ENCODE measurements at places on chromosomes 3 and 15. TPM values are rescaled to one million over a fixed set of nuclear protein-coding genes. Genes with fewer than 3 reads are reported as not detected.

Gene FNDC3B
- total RNA-seq: 11.5 TPM

Gene TIPIN
- total RNA-seq: 36.4 TPM

Gene PLCH1
- total RNA-seq: 2.0 TPM

Gene TMC3
- not detected for total RNA-seq

Gene HES1
- total RNA-seq: not detected

Gene STAC
- total RNA-seq: not detected

Gene TAMM41
- total RNA-seq: 21.2 TPM

- no peak overlapping the region for H3K27ac ChIP-seq
- DNase-seq: no peak
- no peaks in the 10 kb centered on the region for H3K27me3 ChIP-seq
- peaks cover under 1% of the 10 kb centered on the region for H3K36me3 ChIP-seq
- no peak overlapping the region for H3K4me3 ChIP-seq
Measured at GRCh38 chr15:63972801-63973200, 73.5 kb downstream of the DAPK2 start.

DNA sequence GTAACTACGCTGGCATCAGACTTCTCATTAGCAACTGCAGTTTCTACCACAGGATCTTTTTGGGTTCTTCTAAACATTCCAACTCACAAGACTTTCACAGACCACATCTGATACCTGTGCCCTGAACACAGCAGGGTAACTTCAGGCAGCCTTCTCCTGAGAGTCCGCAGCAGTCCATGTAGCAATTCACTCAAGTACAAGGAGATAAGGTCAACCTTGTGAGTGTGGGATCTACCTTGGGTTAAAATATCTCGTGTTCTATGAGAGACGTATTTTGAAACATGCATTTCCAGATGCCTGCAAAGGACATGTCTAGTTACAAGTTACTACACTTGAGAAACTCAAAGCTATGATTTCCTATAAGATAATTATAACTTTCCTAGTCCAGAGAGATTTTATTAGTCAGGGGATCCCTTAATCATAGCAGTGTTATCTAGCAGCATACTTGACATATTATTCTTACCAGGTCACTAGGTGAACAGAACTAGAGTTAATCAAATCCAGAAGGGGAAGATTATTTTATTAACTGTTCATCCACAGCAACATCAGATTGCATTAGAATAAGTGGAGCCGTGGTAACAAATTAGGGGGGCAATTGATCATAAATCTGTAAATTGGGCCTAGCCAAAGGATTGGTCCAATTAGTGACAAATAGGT lies 66.4 kb downstream of the ASTE1 start:
- no peaks in the 10 kb centered on the region for H3K27me3 ChIP-seq
- no peak for DNase-seq
- H3K4me1 ChIP-seq: no peaks in the 10 kb centered on the region
- no peak overlapping the region for H3K4me3 ChIP-seq

GRCh38 chr15:48654801-48655200 lies 9.3 kb upstream of the FBN1 start:
- H3K27me3 ChIP-seq: peaks cover 19% of the 10 kb centered on the region
- H3K4me1 ChIP-seq: no peaks in the 10 kb centered on the region
- DNase-seq: no peak
- no peak overlapping the region for H3K27ac ChIP-seq
- H3K36me3 ChIP-seq: no peaks in the 10 kb centered on the region
- no peak overlapping the region for H3K4me3 ChIP-seq

- H3K36me3 ChIP-seq: no peaks in the 10 kb centered on the region
- no peak for DNase-seq
- H3K27me3 ChIP-seq: no peaks in the 10 kb centered on the region
- no peak overlapping the region for H3K4me3 ChIP-seq
Measured at GRCh38 chr3:64187065-64187959, 38.0 kb downstream of the PRICKLE2 start.

DNA sequence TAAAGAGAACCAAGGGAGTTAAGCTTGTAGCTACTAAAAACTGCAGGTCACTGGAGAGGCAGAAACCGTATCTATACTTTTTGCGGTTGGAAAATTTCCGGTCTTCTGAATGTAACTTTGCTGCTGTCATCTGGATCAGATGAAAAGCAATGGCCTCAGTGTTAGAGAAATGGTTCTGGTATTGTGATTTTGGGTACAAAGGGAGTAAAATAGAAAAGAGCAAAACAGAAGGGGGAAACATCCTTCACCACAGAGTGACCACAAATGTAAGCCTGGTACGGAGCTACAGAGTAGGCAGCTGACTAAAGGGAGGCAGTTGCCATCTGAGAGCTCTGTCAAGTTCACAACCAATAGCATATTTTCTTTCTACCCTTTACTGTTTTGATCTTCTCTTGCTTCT lies 5.6 kb downstream of the CD96 start:
- peak; percentile 79 for DNase-seq
- peaks cover 29% of the 10 kb centered on the region for H3K4me1 ChIP-seq
- no peaks in the 10 kb centered on the region for H3K27me3 ChIP-seq
- no peak overlapping the region for H3K4me3 ChIP-seq

DNA sequence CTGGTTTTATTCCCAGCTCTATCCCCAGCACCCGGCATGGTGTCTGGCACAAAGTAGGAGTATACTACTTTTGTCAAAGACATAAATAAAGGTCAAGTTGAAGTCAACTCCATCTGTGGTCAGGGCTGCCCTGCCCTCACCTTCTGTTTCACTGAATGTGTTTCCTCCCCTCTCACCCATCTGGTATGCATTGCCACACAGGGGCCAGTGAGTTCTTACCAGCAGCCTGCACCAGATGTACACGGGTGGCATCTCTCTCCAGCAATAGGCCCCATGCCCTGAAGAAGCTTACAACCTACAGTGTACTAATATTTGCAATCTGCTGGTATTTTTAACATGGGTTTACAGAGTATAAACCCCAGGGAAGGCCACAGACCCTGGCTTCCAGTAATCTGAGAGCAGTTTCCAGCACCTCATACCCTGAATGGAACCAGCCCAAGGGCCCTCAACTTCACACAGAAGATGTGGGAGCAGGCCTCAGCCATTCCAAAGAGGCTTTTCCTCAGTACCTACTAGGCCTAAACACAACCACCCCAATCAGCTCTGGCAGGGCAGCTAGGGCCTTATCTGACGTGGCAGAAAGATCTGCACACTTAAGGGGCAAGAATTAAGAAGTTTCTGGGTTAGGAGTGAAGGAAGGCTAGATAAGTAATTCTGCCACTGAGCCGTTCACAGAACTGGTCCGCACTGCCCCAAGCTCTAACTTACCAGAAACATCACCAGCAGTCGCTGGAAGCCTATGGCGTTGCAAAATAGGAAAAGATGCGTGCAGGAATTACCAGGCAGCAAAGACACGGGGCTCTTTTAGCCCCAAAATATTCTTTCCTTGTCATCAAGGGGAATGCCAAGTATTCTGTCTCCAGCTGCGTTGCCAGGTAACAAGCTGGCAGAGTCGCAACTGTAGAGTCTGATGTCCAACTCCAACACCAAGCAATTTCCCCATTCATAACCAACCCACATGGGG lies 2.1 kb downstream of the IDH2 start:
- H3K4me1 ChIP-seq: peaks cover 73% of the 10 kb centered on the region
- peaks cover 2% of the 10 kb centered on the region for H3K27me3 ChIP-seq
- H3K27ac ChIP-seq: peak overlapping the region; percentile 99

DNA sequence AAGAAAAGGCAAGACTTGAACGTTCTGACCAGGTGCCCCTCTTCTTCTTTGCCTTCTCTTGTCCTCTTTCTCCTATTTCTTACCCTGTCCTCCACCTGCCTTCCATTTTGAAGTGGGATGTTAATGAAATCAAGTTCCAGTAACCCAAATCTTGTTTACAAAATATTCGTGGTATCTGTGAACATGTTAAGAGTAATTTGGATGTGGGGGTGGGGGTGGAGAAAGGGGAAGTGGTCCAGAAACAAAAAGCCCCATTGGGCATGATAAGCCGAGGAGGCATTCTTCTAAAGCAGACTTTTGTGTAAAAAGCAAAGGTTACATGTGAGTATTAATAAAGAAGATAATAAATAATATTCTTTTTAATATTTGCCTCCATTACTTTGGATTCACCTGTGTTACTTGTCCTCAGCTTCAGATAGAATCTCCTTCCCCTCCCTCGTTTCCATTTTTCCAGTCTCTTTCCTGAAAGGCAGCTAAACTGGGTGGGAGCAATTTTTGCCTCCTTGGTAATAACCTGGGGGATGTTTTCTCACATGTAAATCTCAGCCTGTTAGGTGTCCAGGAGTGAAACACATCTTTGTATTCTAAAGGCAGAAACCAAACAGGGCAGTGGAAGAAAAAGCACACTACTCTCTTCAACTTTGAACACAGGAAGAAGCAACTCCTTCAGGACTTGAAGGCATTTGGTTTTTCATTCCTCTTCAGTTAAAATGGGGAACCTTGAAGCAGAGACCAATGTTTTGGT lies 3.2 kb downstream of the CHST2 start:
- peaks cover 3% of the 10 kb centered on the region for H3K36me3 ChIP-seq
- peak overlapping the region; percentile 34 for H3K4me3 ChIP-seq
- H3K27me3 ChIP-seq: peaks cover 9% of the 10 kb centered on the region
- H3K4me1 ChIP-seq: peaks cover 36% of the 10 kb centered on the region

DNA sequence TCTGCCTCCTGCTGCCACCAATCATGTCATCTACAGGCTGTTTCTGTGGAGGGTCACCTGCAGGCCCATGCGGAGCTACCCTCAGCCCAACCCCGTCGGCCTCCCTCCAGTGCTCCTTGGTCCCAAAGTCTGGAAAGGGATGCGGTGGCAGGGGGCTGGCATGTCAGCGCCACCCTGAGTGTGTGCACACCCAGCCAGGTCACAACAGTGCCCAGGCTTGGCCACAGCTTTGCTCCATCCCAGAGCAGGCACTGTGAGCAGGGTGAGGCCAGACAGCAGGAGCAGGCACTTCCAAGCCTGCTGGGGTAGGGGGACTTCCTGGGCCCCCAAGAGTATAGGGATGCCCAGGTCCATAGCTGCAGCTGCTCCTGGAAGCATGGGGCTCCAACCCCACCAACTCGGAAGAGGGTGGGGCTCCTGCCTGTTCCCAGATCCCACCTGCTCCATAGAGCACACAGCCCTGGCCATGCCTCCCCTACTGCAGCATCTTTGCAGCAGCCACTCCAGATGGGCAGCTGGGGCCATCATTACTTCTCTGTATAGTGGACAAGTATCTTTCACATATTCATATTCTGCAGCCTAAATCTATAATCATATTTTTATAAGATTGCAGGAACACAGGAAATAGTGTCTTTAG lies 109.3 kb downstream of the CBLB start:
- H3K4me1 ChIP-seq: peaks cover 73% of the 10 kb centered on the region
- peak overlapping the region; percentile 64 for H3K27ac ChIP-seq
- no peak overlapping the region for H3K4me3 ChIP-seq
- H3K27me3 ChIP-seq: no peaks in the 10 kb centered on the region
- DNase-seq: no peak

- peaks cover 4% of the 10 kb centered on the region for H3K27me3 ChIP-seq
- H3K4me3 ChIP-seq: no peak overlapping the region
- DNase-seq: peak; percentile 28
- no peaks in the 10 kb centered on the region for H3K4me1 ChIP-seq
Measured at GRCh38 chr3:134640872-134641470, 9.9 kb downstream of the KY start.

DNA sequence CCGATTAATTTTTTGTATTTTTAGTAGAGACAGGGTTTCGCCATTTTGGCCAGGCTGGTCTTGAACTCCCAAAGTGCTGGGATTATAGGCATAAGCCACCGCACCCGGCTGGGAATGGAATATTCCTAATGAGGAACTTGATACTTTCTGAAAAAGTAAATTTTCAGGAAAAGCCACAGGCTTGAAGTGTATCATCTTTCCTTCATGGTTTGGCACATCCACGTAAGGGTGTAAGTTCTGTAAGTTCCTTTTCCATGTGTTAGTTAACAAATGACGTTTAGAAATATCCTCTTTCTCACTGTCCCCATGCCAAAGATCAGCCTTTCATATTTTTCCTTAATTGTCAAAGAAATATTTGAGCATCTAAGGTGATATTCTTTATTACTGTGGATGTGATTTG lies 24.9 kb downstream of the TMEM45A start:
- H3K27me3 ChIP-seq: no peaks in the 10 kb centered on the region
- H3K4me3 ChIP-seq: no peak overlapping the region
- H3K27ac ChIP-seq: no peak overlapping the region
- no peaks in the 10 kb centered on the region for H3K4me1 ChIP-seq
- no peak for DNase-seq

DNA sequence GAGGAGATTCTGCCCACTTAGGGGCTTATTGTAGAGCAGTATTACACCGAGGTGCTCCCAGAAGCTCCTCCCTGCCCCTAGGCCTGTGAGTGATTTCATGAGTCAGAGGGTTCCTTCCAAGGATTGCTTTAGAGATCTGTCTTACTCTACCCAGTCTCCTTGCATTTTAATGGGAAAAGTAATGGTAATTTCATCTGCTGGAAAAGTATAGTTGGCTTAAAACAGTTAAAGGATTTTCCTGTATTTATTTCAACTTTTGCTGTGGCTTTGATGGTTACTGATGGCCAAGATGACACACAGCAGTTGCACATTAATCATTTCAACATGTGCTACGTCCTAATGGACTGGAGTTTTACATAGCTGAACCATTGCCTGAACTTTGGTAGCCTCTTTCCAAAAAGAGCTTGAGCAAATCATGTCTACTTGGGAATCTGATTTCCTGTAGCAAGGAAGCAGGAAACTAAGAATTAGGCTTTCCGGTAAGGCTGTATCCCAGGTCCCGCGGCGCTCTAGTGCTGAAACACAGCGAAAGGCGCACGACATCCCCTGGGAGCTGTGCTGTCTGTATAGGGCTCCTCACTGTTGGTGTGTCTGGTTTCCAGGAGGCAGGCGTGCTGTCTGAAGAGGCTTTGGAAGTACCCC lies 9.2 kb upstream of the PGPEP1L start:
- no peak for DNase-seq
- no peak overlapping the region for H3K27ac ChIP-seq
- no peak overlapping the region for H3K4me3 ChIP-seq
- H3K36me3 ChIP-seq: no peaks in the 10 kb centered on the region

DNA sequence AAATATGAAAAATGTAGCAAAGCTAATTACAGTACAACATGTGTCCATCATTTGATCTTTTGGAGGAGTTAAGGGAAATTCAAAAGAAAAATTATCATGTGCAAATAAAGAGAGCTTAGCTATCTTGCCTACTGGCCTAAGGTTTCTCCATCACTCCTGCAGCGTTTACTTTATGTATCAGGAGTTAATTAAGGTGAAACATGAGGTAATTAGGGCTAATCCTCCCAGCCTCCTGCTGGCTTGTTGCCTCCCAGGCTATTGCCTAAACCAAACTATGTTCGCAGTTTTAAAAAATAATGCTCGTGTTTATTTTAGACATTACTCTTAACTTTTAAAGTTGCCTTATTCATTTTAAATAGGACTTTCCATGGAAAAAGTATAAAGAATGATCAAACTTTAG lies 367.5 kb downstream of the ROBO2 start:
- no peak overlapping the region for H3K27ac ChIP-seq
- no peaks in the 10 kb centered on the region for H3K27me3 ChIP-seq
- H3K4me1 ChIP-seq: no peaks in the 10 kb centered on the region

DNA sequence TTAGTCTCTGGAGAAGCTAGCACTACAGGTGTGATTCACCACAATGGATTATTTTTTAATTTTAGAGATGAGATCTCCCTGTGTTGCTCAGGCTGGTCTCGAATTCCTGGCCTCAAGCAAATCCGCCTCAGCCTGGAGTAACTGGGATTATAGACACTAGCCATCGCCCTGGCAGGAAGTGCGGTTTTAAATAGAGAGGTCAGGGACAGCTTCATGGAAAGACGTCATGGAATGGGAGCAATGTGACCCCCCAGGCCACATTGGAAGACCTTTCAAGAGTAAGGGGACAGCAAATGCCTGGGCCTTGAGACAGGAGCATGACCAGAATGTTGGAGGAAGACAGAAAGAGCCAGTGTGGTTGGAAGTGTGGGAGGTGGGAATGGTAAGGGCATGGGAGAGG lies 2.2 kb upstream of the ISG20 start:
- no peak for DNase-seq
- H3K4me1 ChIP-seq: peaks cover 83% of the 10 kb centered on the region
- H3K36me3 ChIP-seq: peaks cover 66% of the 10 kb centered on the region
- peak overlapping the region; percentile 95 for H3K27ac ChIP-seq
- peak overlapping the region; percentile 67 for H3K4me3 ChIP-seq

All from activated CD8-positive, alpha-beta T cell treated with anti-CD3 and anti-CD28 coated beads, Interleukin-2, amount 10 ng/mL, durations not matched to agents 7 days and 5 days (primary cell).